CD14-positive monocyte (primary cell): ENCODE measurements at places on chromosomes 13 and 19.

GRCh38 chr13:48132961-48133360 lies 38.1 kb upstream of the MED4 start:
- DNase-seq = no peak

DNA sequence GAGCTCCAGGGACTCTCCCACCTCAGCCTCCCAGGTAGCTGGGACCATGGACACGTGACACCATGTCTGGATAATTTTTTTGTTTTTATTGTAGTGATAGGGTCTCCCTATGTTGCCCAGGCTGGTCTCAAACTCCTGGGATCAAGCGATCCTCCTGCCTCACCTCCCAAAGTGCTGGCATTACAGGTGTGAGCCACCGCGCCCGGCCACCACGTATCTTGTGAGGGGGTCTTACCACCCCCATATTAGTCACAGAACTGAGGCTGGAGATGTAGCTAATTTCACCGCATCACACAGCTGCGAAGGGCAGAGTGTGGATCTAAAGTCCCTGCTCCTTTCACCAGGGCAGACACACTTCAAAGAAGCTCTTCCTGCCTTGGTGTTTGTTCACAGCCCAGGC lies 211.8 kb upstream of the SOX1 start:
- no peak for DNase-seq

DNA sequence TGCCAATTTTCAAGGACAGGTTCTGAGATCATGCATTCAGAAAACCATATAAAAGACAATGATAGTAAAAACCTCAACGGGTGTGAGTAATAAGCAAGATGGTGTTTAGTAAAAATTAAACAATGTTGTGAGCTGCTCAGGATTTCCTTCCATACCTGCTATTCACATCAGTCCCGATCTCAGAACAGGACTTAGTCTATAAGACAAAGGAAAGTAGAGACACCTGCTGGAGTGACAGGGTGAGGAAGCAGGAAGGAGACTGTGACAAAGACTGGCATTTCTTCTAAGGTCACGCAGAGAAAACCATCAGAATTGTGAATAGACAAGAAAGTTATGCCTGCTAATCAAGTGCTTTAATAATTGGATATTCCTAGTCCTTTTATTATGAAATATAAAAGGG lies 648.0 kb downstream of the DACH1 start:
- DNase-seq = no peak

DNA sequence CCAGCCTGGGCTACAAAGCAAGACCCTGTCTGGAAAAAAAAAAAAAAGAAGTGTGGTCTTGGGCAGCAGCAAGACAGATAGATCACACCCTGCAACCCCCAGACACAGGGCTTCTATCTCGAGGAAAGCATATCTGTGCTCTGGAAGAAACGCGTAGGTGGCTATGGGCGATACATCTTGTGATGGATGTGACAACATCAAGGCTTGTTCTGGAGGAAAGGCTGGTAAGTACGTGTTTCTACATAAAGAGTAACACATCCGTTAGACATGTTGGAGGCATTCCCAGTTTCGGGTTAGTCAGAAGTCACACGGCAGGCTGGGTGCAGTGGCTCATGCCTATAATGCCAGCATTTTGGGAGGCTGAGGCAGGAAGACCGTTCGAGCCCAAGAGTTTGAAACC lies 6.6 kb upstream of the DHDH start:
- DNase-seq = peak; percentile 46
